Liver (tissue), 10 donors: ENCODE measurements at places on chromosomes 7 and 10. TPM values are rescaled to one million over a fixed set of nuclear protein-coding genes. Genes with fewer than 3 reads are reported as not detected.

The SHTN1 gene
- total RNA-seq, result 3.2 TPM

GRCh38 chr7:88586219-88586618 is 173.3 kb upstream of the ZNF804B start:
- H3K4me1 ChIP-seq, result no peaks in the 10 kb centered on the region
- H3K27me3 ChIP-seq, result no peaks in the 10 kb centered on the region
- no peaks in the 10 kb centered on the region for H3K36me3 ChIP-seq
- H3K27ac ChIP-seq, result no peak overlapping the region

GRCh38 chr10:120508393-120508792 is 51.4 kb downstream of the PLPP4 start:
- H3K36me3 ChIP-seq, result no peaks in the 10 kb centered on the region
- no peak overlapping the region for H3K27ac ChIP-seq
- H3K4me1 ChIP-seq, result no peaks in the 10 kb centered on the region
- peaks cover 2% of the 10 kb centered on the region for H3K27me3 ChIP-seq
- DNase-seq, result no peak
- no peak overlapping the region for H3K4me3 ChIP-seq

- no peak overlapping the region for H3K27ac ChIP-seq
- no peaks in the 10 kb centered on the region for H3K36me3 ChIP-seq
- H3K4me3 ChIP-seq, result no peak overlapping the region
- no peaks in the 10 kb centered on the region for H3K4me1 ChIP-seq
- DNase-seq, result no peak
These were observed 82.8 kb downstream of the CHST15 start for GRCh38 chr10:124010563-124011131.

DNA sequence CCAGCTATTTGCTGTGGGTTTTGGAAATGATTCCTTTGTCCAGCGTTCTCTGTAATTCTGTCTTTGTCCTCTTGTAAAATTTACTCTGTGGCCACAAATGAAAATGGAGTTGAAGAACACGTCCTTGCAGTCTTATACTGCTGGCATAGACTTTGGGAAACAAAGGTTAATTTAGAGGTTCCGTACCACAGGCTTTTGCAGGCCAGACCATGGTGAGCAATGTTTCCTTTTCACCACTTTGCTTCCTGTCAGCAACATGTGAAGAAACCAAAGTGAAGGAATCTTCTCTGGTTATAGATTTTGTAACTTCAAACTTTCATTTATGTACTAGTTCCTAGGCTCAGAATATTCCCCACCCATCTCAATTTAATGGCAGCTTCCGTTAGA is 488.5 kb downstream of the MDFIC start:
- peaks cover 2% of the 10 kb centered on the region for H3K4me1 ChIP-seq
- DNase-seq, result no peak
- H3K4me3 ChIP-seq, result no peak overlapping the region
- H3K27ac ChIP-seq, result no peak overlapping the region

The WEE2 gene
- not detected for total RNA-seq

GRCh38 chr10:93715345-93715744 is 13.0 kb upstream of the FRA10AC1 start:
- no peak for DNase-seq
- no peaks in the 10 kb centered on the region for H3K27me3 ChIP-seq
- H3K27ac ChIP-seq, result no peak overlapping the region
- no peak overlapping the region for H3K4me3 ChIP-seq

- no peak for DNase-seq
- H3K4me3 ChIP-seq, result no peak overlapping the region
- H3K4me1 ChIP-seq, result no peaks in the 10 kb centered on the region
- H3K36me3 ChIP-seq, result no peaks in the 10 kb centered on the region
- H3K27ac ChIP-seq, result no peak overlapping the region
- H3K27me3 ChIP-seq, result no peaks in the 10 kb centered on the region
These were observed 22.0 kb upstream of the SLC26A4 start for GRCh38 chr7:107638594-107638993.

DNA sequence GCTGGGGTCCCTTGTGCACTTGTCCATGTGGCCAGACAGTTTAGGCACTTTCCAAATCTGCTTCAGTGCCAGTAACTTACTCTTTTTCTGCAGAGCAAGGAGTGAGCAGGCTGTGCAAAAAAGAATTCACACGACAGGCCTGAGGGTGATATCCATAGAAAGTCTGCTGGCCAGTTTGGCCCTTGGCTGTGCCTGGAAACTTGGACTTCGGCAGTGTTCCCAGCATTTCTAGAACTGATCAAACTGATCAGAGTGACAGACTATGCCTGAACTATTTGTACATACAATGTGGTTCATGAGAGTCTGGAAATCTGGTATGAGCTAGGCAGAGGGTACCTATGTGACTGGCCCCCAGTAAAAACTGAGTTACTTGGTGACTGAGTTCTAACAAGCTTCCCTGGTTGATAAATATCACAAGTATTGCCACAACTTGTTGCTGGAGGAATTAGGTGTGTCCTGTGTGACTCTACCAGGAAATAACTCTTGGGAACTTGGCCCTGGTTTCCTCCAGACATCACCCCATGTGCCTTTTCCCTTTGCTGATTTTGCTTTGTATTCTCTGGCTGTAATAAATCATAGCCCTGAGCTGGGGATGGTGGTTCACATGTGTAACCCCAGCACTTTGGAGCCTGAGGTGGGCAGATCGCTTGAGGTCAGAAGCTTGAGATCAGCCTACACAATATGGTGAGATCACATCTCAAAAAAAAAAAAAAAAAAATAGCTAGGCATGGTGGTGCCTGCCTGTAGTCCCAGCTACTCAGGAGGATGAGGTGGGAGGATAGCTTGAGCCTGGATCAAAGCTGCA is 3.3 kb upstream of the DENND10 start:
- peaks cover 9% of the 10 kb centered on the region for H3K4me1 ChIP-seq
- no peak overlapping the region for H3K27ac ChIP-seq
- H3K27me3 ChIP-seq, result no peaks in the 10 kb centered on the region
- DNase-seq, result no peak

DNA sequence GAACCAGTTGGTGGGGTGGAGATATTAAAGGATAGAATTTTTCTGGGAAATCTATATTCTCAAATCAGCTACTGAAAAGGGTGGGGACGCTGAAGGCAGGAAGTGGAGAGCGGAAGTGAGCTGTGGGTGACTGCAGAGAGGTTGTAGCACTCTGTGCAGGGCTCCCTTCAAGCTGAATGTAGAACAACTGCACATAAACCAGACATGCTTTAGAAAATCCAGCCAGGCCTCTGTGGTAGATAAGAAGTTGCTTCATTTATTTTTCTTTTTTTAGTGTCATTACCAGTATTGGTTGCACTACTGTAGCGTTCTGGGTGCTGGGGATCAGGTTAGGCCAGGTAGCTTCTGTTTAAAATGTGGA is 127.8 kb downstream of the CELF2 start:
- H3K27me3 ChIP-seq, result no peaks in the 10 kb centered on the region
- no peak overlapping the region for H3K27ac ChIP-seq
- H3K4me3 ChIP-seq, result no peak overlapping the region
- no peaks in the 10 kb centered on the region for H3K36me3 ChIP-seq
- no peaks in the 10 kb centered on the region for H3K4me1 ChIP-seq

GRCh38 chr7:102890292-102890970 is 22.4 kb upstream of the LRRC17 start:
- no peak overlapping the region for H3K4me3 ChIP-seq
- H3K36me3 ChIP-seq, result no peaks in the 10 kb centered on the region
- no peaks in the 10 kb centered on the region for H3K27me3 ChIP-seq
- H3K27ac ChIP-seq, result peak overlapping the region; percentile 16
- no peaks in the 10 kb centered on the region for H3K4me1 ChIP-seq

DNA sequence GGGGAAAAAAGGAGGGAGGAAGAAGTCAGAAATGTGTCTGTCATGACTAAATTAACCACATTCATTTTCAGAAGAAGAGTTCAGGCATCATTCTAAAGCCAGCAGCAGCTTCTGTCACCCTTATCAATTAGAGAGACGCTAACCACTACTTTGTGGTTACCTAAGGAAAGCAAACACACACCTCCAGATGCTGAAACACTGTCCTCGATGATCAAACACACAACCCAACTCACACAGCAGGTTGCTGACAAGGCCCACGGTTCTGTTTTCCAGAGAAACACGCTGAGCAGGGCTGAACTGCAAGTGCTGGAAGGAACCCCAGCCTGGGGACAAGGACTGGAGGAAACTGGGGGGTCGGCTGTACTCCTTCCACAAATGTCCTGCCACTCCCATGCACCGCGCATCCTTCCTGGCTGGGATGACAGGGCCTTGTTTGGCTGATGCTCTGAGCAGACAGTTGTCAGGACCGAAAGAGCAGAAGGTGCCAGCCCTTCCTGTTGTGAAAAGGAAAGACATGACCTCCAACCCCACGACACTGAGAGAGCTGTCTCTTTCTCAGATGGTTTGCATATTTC is 36.6 kb downstream of the PRKCQ start:
- no peak overlapping the region for H3K27ac ChIP-seq
- no peak for DNase-seq
- no peaks in the 10 kb centered on the region for H3K4me1 ChIP-seq
- H3K4me3 ChIP-seq, result no peak overlapping the region
- peaks cover 2% of the 10 kb centered on the region for H3K27me3 ChIP-seq

GRCh38 chr7:24980534-24981170 is 674 bp upstream of the OSBPL3 start:
- H3K4me1 ChIP-seq, result peaks cover 9% of the 10 kb centered on the region
- peak overlapping the region; percentile 75 for H3K27ac ChIP-seq
- no peaks in the 10 kb centered on the region for H3K27me3 ChIP-seq
- H3K36me3 ChIP-seq, result no peaks in the 10 kb centered on the region
- H3K4me3 ChIP-seq, result peak overlapping the region; percentile 51
- DNase-seq, result peak; percentile 41

The PDE1C gene
- 0.47 TPM for total RNA-seq

The KCND2 gene
- 0.05 TPM for total RNA-seq

- no peak for DNase-seq
- no peak overlapping the region for H3K27ac ChIP-seq
- H3K27me3 ChIP-seq, result no peaks in the 10 kb centered on the region
- H3K4me1 ChIP-seq, result peaks cover 16% of the 10 kb centered on the region
These were observed 9.6 kb downstream of the ESYT2 start for GRCh38 chr7:158819571-158820203.

GRCh38 chr7:148480479-148481146 is 110.0 kb upstream of the C7orf33 start:
- H3K27me3 ChIP-seq, result no peaks in the 10 kb centered on the region
- H3K36me3 ChIP-seq, result no peaks in the 10 kb centered on the region
- H3K4me3 ChIP-seq, result peak overlapping the region; percentile 35
- no peak for DNase-seq

GRCh38 chr7:105675934-105676371 is 94.7 kb upstream of the EFCAB10 start:
- H3K4me1 ChIP-seq, result peaks cover 30% of the 10 kb centered on the region
- no peak for DNase-seq
- peak overlapping the region; percentile 65 for H3K27ac ChIP-seq
- H3K4me3 ChIP-seq, result no peak overlapping the region
- H3K27me3 ChIP-seq, result no peaks in the 10 kb centered on the region
- no peaks in the 10 kb centered on the region for H3K36me3 ChIP-seq

DNA sequence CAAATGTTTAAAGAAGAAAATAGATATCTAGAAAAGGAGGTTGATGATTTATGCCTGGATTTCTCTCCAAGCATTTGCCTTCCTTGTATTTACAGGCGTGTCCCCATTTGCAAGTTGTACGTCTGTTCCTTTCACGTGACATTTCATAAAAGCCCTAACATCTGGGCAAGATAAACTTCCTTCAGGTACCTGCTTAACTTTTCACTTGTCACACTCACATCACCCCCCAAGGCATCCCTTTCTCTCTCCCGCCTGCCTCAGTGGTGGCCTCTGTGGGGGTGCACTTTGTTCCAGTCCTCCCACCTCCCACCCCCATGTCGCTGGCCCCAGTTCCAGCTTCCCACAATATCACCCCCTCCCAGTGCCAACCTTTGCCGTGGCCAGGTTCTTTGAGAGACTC is 6.7 kb downstream of the TWIST1 start:
- no peak overlapping the region for H3K27ac ChIP-seq
- no peak for DNase-seq
- no peak overlapping the region for H3K4me3 ChIP-seq

- no peaks in the 10 kb centered on the region for H3K36me3 ChIP-seq
- H3K27ac ChIP-seq, result no peak overlapping the region
- no peaks in the 10 kb centered on the region for H3K27me3 ChIP-seq
- no peak overlapping the region for H3K4me3 ChIP-seq
- DNase-seq, result no peak
These were observed 990.3 kb downstream of the KCNMA1 start for GRCh38 chr10:76647301-76647700.

The PRPS1L1 gene
- not detected for total RNA-seq

GRCh38 chr10:119347181-119347974 is 140.0 kb downstream of the GRK5 start:
- no peak for DNase-seq
- H3K4me1 ChIP-seq, result peaks cover 2% of the 10 kb centered on the region
- H3K27me3 ChIP-seq, result no peaks in the 10 kb centered on the region

DNA sequence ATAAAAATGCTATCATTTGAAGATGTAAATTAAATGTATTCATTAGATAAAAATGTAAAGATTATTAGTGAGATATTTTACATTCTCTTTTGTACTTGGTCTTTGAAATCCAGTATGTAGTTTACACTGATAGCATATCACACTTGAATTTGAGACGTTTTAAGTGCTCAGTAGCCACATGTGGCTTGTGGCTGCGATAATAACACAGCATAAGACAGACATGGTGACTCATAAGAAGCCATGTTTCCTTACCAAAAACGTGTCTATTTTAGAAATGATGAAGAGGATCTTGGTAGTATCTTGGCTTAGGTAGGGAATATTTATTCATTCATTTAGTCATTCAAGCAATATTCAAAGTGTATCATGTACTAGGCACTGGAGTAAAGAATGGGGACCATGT is 149.3 kb downstream of the POU6F2 start:
- H3K4me1 ChIP-seq, result no peaks in the 10 kb centered on the region
- no peak overlapping the region for H3K4me3 ChIP-seq
- no peaks in the 10 kb centered on the region for H3K36me3 ChIP-seq
- H3K27me3 ChIP-seq, result no peaks in the 10 kb centered on the region

The HIPK2 gene
- total RNA-seq, result 13.1 TPM

DNA sequence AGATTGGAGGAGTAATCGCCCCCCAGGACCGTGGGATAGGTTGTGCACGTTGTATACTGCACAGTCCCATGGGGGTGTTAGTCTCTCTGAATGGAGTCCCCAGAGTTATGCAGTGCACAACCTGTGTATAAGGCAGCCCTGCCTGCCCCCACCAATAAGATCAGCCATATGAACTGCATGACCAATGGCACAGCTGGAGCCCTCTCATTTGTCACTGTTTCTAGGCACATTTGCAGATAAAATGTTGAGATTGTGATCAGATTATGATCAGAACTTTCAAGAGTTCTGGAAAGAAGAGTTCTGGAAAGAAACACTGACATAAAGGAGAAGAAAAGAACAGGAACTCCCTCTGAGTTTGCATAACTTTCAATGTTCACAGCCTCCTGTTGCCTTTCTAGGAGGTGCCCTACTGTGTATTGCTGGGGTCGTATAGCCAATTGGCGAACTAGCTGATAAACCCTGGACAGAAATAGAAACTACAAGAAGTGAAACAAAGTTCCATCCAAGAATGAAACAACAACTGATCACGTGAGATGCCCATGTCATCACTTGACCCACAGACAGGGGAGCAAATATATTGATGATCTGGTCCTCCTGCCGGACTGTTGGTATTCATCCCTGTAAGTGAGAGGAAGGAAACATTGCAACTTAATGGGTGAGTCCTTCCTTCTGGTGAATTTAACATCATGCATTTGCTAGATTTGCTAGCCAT is 49.6 kb upstream of the TOMM7 start:
- no peaks in the 10 kb centered on the region for H3K36me3 ChIP-seq
- no peak overlapping the region for H3K4me3 ChIP-seq
- DNase-seq, result no peak
